ENCODE measurements at places on chromosomes 7 and 10.

DNA sequence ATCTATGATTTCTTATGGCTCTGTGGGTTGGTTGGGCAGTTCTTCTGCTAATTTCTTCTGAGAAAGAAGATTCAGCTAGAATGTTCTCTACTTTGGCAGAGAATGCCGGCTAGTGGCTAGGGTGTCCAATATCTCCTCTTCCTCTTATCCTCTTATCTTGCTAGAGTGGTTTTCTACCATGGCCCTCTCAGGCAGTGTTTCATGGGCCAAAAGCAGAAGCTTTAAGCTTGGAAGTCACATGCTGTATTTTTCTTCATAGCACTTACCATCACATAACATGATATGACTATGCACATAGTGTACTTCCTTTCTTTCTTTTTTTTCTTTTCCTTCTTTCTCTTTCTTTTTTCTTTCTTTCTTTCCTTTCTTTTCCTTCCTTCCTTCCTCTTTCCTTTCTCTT is 140.0 kb downstream of the ITGB8 start:
- DNase-seq = no peak

DNA sequence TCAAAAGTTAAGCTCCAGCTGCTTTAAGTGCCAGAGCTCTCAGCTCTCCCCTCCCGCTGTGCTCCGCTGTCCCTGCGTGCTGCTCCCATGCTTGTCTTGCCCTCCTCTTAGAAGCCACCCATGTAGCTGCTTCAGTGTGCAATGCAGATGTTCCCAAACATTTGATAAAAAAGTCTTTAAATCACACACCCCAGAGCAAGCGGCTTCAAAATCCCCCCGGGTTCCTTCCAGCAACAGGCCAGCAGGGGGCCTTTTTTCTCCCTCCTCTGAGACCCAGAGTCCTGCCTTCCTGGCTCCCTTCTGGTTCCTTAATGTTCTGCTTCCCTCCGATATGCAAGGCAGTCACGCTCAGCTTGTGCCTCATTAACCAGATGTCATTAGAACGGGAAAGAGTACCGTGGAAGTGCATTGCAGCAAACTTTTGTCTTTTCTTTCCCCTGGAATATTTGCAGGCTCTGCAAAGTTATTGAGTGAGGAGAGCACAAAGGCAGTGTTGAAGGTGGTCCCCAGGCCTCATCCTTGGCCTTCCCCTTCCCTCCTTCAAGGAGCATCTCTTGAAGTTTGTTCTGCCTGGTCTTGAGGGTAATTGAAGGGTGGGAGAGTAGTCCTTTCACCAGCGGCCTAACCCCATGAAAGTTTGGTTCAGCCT is 25.5 kb downstream of the LDB3 start:
- DNase-seq = peak; percentile 75

DNA sequence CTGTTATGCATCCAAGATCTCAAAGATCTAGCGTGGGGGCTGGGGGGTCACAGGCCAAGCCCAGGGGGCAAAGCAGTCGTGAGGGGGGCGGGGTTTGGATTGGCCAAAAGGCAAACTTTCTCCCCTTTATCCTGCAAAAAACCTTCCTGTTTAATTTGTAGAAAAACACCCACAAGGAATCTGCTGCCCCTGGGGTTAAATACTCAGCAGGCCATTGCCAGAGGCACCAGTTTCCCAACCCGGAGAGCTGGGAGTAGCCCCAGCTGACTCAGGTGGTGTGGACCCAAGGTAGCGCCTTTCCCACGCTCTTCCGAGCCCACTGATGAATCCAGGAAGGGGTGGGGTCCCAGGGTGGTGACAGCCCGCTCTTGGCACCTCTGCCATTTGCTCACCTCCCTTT is 21.4 kb downstream of the KCP start:
- DNase-seq = peak; percentile 48

- no peak for DNase-seq
Measured at GRCh38 chr10:17062493-17062892, 67.1 kb downstream of the CUBN start.

DNA sequence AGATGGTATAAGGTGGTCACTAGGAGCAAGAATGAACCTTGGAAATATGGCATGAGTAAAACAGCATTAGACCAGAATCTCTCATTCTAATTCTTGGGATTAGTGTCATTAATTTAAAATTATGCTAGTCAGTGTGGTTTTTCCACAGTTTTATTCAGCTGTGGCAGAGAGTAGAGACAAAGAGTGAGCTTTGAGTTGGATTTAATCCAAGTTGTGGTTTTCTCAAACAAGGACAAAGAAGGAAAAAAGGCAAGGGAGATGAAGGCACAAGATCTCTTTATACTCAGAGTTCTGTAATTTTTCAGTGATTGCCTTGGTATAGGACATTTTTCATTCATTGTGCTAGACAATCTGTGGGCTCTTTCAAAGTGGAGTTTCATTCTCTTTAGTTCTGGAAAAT is 28.2 kb upstream of the AKAP9 start:
- no peak for DNase-seq

DNA sequence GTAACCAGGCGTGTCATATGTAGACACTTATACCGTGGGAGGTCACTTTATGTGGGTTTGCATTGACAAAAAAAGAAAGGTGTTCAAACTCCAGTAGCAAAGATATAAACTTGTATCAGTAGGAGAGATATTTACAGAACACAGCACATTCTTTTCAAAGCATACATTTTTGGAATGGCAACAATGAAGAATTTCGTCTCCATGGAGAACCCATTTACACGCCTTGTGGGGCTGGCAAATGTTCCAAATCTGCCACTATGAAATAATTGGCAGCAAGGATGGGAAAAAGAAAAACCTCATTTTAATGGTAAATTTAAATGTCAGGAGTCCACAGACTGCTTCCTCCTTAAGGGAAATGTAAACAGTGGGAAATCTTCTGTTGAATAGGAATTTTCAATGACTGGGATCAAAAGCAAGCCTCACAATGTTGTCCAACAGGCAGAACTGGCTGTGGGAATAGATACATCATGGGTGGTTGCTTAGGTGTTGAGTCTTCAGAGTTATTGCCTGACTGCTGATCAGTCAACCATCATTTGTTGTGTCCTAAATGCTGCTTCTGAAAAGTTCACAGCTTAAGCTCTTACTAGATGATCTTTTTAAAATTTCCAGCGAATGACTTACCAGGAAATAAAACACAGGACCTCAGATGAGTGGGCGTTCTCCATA is 256.6 kb upstream of the SEMA3C start:
- no peak for DNase-seq

- DNase-seq = no peak
Measured at GRCh38 chr10:60937022-60937421, 7.0 kb downstream of the RHOBTB1 start.

GRCh38 chr7:94060752-94061151 is 56.6 kb upstream of the BET1 start:
- no peak for DNase-seq

DNA sequence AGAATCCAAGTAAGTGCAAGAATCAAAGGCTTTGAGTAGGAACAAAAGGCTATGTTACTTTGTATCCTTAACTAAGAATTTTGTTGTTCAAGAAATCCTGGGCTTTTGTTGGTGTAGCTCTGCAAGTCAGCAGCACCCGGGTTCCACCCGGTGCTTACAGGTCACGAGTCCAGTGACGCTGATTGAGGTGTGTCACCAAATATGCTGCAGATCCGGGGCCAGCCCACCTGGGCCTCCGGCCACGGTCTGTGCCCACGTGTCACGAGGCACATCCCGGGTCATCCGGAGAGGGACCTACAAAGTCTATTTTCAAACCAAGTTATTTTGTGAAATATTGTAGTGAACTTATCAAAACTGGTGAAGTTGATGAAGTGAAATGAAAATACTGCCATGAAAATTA is 103.1 kb downstream of the MGMT start:
- no peak for DNase-seq

GRCh38 chr10:77616766-77617165 is 20.8 kb downstream of the KCNMA1 start:
- no peak for DNase-seq

DNA sequence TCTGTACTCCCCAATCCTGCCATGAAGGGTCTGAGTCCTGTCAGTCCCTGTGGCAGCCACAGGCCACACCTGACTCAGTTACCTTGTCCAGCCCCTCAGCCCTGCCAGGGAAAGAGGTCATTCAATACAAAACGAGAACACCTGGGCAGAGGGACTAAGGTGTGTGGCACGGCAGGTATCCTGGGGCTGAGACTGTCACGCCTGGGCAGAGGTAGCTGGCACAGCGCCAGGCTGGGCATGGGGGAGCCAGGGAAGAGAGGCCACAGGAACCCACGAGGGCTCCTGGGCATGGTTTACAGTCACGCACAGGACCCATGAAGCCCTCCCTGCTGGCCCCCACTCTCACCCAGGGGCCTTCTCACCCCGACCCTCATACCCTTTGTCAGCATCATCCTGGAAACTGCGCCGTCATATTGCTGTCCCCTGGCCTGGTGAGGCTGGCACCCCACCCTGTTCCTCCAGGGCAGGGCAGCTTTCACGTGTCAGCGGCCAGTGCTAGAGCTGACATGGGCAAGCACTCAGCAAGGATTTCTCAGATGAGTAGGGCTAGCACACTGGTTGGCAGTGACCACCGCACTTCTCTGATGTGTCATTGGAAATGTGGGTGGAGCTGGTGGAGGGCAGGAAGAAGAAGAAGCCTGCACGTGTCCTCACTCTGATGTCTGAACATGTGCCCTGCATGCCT is 42.7 kb downstream of the LRRC18 start:
- DNase-seq = no peak

- DNase-seq = peak; percentile 97
Measured at GRCh38 chr7:74453322-74454011, at the start of gene GTF2IRD1. Gene GTF2IRD1, plus strand, starts transcription at chr7:74453906. Its CDS starts 54,175 bp downstream, at chr7:74508081.

GRCh38 chr7:91866599-91867148 is 13.8 kb downstream of the MTERF1 start:
- DNase-seq = no peak

- DNase-seq = no peak
Measured at GRCh38 chr10:5732141-5732540, 47.5 kb downstream of the TASOR2 start.

DNA sequence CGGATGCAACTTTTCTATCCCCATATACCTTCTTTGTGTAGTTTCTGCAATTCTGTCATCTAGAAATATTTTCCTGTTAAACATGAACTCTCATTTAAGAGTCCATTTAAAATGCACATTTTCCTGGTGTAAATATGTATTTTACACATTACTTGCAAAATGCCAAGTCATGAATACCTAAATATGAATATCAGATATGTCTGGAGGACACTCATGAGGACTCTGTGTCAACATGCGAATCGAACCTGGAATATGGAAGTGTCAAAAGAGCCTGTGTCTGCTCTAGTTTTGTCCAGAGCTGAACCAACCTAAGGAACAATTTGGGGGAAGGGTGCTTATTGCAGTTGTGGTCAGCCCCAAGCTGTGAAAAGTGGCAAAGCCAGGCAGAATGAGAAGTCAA is 163.7 kb upstream of the CELF2 start:
- no peak for DNase-seq

- DNase-seq = no peak
Measured at GRCh38 chr10:79336739-79337138, 10.5 kb upstream of the PPIF start.

DNA sequence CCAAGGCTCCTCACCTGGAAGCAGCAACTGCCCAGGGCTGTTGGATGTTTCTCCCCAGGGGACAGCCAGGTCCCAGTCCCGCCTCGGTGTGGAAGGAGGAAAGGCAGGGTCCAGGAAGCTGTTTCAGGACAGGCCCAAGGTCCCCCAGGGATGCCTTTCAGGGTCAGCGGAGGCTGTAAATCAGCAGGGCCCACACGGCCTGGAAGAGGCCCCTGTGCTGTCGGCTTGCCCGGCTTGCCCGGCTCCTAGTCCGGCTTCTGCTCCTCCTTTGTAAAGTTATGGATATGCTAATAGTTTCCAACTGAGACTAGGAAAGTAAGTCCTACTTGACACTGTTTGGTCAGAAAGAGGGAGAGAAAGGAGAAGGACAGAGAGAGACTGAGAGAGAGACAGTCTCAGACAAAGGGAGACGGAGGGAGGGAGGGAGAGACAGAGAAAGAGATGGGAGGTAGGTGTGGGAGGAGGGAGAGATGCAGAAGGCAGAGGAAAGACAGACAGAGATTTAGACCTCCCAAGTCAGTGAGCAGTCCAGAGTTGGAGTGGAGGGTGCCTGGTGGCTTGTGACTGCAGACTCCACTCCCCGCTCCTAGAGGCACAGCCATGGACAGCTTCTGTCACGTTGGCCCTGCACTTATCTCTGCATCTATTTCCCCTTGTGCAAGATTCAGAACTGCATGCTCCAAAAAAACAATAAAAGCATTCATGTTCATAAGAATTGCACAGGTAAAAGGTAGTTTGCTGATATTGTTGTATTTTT is 10.5 kb downstream of the IKZF1 start:
- no peak for DNase-seq

- no peak for DNase-seq
Measured at GRCh38 chr7:5417106-5418071, 6.2 kb downstream of the TNRC18 start.

DNA sequence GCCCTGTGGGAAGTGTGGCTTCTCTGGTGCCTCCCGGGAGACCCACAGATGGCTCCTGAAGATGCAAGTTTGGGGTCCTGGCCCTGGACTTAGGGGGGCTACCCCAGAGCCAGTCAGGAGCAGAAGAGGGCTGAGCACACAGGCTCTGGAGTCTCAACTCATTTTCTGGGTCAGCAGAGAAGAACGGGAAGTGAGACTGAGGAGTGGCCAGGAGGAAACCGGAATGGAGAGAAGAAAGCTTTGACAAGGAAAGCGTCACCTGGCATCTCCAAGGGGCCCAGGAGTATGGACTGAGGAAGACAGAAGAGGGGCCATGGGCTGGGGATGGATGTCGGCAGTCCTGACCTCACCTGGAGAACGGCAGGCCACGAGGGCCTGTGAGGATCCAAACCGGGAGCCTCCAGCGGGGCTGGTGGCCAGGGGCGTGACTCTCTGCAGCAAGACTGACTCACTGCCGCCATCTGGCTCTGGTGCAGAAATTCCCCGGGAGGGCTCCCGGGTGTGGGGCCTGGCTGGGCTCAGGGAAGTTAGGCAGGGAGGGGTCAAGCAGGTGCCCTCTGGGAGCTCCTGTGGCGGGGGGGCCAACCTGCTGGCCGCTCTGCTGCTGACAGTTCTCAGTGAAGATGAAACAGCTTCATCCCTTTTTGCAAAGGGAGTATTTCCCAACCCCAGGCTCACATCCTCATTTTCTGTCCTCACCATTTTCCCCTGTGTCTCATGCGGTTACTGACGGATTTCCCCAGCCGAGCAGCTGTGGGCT is 23.6 kb downstream of the DAGLB start:
- DNase-seq = peak; percentile 44

GRCh38 chr7:120733143-120733542 is 124.8 kb downstream of the TSPAN12 start:
- no peak for DNase-seq

GRCh38 chr10:13847201-13847631 is 260.5 kb downstream of the PRPF18 start:
- DNase-seq = peak; percentile 56

GRCh38 chr10:15703151-15703880 is 16.4 kb downstream of the ITGA8 start:
- DNase-seq = no peak

DNA sequence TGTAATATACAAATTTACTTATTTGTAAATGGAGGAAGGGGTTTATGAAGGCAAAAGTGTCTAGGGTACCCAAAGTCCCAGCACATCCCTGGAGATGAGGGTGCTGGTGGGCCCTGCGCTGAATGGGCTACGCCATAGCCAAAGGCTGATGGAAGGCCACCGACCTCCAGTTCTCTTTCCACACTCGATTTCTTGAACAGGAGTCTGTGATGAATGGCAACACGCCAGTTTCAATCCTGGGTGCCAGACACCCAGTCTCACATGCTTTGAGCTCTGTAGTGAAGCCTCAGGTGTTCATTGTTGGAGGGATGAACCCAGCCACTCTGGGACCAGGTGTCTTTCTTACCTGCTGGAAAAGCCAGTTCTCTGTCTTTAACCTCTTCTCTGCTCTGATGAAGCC is 752 bp downstream of the LRMDA start:
- DNase-seq = no peak

GRCh38 chr7:22937946-22938345 is 76.0 kb downstream of the HYCC1 start:
- DNase-seq = no peak

- DNase-seq = no peak
Measured at GRCh38 chr10:47035819-47036337, 124.7 kb downstream of the PTPN20 start.
